ENCODE measurements at places on chromosomes 12 and 14.

GRCh38 chr14:35678403-35679028 lies 130.6 kb downstream of the RALGAPA1 start:
- no peak for DNase-seq

DNA sequence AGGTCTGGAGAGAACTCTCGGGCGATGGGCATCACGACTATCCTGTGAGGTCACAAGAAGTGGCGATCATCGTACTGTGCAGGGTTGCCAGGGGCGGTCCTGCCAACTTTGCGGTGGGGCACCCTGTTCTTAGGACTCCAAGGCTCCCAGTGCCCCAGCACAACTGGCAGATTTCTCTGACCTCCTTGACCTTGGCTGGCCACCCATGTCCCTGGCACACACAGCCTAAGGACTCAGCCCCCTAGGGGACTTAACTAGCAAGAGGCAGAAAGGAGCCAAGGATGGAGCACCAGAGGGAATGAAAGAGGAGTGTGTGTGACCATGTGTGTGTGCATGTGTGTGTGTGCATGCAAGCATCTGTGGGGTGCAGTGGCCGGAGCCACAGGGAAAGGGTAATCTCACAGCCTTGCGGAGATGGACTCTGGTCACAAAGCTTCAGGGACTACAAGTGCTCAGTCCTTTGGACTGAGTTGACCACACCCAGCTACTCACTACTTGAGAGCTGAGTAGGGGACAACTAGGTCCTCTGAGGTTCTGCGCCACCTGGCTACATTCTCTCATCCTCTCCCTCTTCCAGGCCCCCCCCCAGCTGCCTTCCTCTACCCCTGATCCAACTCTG lies 13.7 kb downstream of the SLC48A1 start:
- no peak for DNase-seq

GRCh38 chr12:101174541-101174940 lies 35.5 kb downstream of the SLC5A8 start:
- DNase-seq = no peak

DNA sequence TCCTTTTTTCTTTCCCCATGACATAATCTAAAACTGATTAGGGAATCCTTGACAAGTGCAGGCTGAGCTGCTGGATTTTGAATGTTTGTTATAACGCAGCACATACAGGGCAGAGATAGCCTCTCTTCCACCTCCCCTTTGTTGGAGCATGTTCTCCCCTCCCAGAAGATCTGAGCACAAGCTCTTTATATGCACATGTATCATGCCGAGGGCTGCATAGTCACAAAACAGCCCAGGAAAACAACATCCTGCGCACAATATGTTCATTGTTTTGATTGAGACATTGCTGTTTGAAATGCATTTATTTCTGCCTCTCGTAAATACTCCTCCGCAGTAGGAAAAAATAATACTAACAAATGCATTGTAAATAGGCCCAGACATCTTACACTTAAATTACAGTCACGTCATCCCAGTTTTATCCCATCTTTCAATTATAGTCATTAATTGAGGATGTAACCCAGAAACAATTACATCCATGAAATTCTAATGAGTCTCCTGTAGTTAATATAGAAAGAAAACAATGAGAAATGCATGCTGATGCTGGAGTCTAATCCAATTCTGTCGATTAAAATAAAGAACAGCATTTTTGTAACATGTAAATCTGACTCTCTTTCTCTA lies 401.8 kb downstream of the BTG1 start:
- no peak for DNase-seq

- DNase-seq = no peak
Measured at GRCh38 chr14:95850429-95850828, 26.2 kb upstream of the TUNAR start.

GRCh38 chr14:95157048-95157326 lies 342 bp downstream of the DICER1 start:
- DNase-seq = peak; percentile 8

GRCh38 chr12:116048879-116049278 lies 228.6 kb downstream of the MED13L start:
- no peak for DNase-seq

DNA sequence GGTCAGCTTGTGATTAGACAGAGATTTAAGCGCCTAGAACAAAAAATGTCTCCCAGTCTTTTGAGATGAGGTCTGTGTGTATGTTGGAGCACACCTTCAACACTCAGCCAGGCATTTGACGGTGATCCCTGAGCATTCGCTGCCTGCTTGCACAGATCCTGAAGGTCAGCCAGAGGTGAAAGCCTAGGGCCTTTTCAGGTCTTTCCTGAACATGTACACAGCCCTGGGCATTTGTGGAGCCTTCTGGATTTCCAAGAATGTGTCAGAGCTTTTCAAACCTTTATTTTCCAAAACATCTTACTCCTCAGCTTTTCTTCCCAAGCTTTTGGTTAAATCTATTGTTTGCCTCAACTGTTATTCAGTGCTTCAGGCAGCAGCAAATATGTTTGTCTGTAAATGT lies 59.1 kb upstream of the AMN start:
- DNase-seq = no peak

- no peak for DNase-seq
Measured at GRCh38 chr14:99940064-99940463, 125.2 kb upstream of the EVL start.

GRCh38 chr14:67059596-67059995 lies 129.6 kb upstream of the GARIN2 start:
- DNase-seq = no peak

- no peak for DNase-seq
Measured at GRCh38 chr12:26196421-26196716, 996 bp downstream of the SSPN start.

- no peak for DNase-seq
Measured at GRCh38 chr14:64614166-64614565, 64.4 kb downstream of the PPP1R36 start.

- no peak for DNase-seq
Measured at GRCh38 chr14:30443368-30444007, 115.5 kb upstream of the G2E3 start.

Data from stimulated activated CD8-positive, alpha-beta memory T cell treated with anti-CD3 and anti-CD28 coated beads, Interleukin-7, amount 100 ng/mL, for 48 hours (primary cell).